Lung (tissue), 17 donors: ENCODE measurements at places on chromosomes 7 and 10. TPM values are rescaled to one million over a fixed set of nuclear protein-coding genes. Genes with fewer than 3 reads are reported as not detected.

CTAGE4 gene
- total RNA-seq, result 8.2 TPM

CYP51A1 gene
- 211 TPM for total RNA-seq

GSTO1 gene
- 47.2 TPM for total RNA-seq

DNA sequence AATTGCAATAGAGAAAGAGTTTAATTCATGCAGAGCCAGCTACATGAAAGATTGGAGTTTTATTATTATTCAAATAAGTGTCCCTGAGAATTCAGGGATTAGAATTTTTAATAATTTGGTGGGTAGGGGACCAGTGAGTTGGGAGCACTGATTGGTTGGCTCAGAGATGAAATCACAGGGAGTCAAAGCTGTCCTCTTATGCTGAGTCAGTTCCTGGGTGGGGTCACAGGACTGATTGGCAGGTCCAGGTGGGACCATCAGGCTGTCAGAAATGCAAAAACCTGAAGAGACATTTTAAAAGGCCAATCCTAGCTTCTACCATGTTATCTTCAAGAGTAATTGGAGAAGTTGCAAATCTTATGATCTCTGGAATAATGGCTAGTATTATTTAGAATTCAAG, 56.0 kb upstream of the KAT6B start:
- no peak for DNase-seq

DNA sequence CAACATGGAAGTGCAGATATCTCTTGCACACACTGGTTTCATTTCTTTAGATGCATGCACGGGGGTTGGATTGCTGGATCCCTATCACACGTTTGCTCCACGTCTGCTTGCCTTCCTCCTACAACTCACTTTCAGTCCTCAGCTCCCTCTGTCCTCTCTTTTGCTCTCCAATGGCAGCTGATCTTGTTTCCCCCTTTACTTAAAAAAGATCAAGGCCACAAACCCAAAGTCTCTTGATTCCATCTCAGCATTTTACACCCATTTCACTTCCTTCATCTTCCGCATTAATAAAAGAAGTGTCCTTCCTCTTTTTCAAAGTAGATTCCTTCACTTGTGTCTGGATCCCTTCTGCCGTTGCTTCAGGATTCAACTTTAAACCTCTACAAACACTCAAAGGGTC, 245.2 kb downstream of the DOCK4 start:
- DNase-seq, result no peak

DNA sequence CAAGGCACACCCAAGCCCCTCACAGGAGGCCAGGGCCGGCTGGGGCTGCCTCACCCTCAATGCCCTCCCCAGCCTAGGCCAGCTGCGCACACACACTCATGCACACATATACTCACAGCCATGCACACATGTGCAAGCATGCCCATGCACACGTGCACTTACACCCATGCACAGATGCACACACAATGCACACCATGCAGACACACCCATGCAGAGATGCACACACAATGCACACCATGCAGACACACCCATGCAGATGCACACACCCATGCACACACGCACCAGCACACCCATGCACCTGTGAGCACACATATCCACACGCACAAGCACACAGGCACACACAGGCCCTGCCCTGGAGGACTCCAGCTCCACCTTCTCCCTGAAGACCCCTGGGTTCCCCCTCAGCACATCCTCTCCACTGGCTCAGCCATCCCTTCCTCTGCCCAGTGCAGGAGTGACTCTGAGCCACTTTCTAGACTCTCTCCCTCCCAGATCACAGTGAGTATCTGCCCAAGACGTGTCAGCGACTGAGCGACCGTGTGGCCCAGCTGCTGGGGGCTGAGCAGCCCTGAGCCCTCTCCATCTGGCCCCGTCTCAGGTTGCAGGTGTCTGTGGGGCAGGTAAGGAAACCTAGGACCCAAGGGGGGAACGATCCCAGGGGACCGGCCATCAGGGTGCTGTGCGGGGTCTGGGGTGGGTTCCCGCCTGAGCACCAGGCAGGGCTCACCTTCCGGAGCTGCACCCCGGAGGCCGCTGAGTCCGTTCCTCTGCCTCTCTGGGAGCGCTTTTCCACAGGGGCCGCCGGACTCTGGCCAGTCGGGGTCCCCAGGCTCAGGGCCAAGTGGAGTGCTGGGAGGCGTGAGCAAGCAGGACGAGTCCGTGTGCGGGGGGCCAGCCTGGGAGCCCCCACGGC, 25.8 kb downstream of the AP5Z1 start:
- no peak for DNase-seq

GRCh38 chr7:155194382-155195140, 103.1 kb upstream of the INSIG1 start:
- no peak for DNase-seq

- DNase-seq, result no peak
These were observed 241.6 kb downstream of the CAMK1D start for GRCh38 chr10:12590675-12591659.

GRCh38 chr7:80235334-80235733, 100.7 kb downstream of the GNAI1 start:
- DNase-seq, result no peak

DNA sequence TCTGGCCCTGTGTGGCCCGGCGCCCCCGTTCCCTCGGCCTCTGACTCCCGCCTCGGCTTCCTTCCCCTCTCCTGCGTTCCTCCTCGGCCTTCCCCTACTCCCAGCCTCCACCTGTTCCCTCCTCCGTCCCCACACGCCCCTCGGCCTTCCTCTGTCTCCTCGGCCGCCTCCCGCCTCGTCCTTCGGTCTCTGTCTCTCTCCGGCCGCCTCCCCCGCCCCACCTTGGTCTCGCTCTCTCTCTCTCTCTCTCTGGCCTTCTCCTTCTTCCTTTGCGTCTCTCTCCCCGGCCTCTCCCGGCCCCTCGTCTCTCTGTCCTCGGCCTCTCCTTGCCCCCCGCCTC, 588 bp downstream of the GET4 start:
- no peak for DNase-seq

DNA sequence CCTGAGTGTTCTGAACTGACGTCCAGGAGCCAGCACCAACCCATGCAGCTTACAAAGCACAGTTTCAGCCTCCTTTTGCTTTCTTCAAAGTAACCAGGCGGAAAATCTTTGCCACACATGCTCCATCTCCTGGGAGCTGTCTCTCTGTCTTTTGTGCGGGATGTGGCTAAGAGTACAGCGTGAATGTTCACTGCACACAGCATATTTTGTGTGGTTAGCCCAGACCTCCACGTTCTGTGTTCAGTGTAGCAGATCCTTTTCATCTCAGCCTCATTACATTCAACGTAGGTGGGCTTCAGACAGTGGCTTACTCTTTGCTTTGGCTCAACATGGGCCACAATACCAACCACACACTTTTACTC, 200.8 kb downstream of the TNS3 start:
- DNase-seq, result peak; percentile 64

DNA sequence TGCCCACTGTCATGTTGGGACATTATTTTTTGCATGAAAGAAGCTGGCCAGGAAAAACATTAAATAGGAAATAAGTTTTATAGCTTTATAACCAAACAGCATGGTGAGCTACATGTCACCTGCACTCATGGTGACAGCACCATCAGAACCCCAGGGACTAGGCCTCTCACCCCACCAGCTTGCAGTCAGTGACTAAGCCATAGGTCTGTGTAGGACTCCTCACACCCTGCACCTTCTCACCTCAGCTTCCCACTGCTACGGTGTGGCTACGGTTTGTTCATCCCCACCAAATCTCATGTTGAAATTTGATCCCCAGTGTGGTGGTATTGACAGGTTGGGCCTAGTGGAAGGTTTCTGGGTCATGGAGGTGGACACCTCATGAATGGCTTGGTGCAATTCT, 161.3 kb upstream of the VIPR2 start:
- no peak for DNase-seq

DNA sequence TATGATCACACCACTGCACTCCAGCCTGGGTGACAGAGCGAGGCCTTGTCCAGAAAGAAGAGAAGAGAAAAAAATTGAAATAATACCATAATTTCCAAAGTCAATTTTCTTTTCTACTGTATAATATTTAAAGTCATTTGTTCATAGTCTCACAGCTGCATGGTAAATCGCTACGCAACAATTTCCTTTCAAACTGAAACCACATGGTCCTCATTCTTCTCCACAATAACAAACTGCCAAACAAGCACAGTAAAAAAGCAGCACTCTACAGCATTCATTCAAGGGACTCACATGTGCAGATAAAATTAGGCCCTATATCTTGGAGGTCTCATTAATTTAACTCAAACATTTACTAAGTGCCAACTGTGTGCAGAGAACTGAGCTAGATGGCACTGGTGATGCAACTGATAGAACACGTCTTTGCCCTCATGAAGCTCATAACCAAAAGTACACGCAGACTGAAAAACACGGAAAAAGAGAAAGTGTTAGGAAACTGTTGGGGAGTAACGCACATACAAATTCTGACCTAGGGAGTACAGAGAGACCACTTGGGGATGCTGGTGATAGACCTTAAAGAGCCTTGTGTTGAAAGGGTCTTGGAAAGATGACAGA, 68.4 kb upstream of the SRRM3 start:
- no peak for DNase-seq

DNA sequence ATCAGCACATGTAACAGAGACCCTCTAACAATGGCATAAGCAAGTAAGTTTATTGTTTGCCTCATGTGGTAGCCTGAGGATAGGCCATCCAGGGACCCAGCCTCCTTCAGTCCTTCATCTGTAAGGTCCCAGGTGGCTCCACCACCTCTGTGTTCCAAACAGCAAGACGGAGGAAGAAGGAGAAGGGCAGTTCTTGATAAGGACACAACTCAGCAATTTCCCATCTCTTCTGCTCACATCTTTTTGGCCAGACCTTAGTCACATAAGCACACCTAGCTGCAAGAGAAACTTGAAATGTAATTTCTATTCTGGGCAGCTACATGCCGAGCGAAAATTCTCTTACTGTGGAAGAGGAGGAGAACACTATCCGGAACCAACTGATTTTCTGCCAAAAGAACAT, 33.9 kb downstream of the DCLRE1A start:
- no peak for DNase-seq

- DNase-seq, result no peak
These were observed 172.7 kb upstream of the HPS1 start for GRCh38 chr10:98619446-98619845.

- DNase-seq, result no peak
These were observed 22.3 kb downstream of the COX15 start for GRCh38 chr10:99709480-99710229.

GRCh38 chr7:36951257-36951697, 227.0 kb upstream of the AOAH start:
- no peak for DNase-seq

- DNase-seq, result no peak
These were observed 138.1 kb upstream of the CHST15 start for GRCh38 chr10:124231168-124232155.

GRCh38 chr7:25444991-25445390, 216.7 kb upstream of the NPVF start:
- no peak for DNase-seq

DNA sequence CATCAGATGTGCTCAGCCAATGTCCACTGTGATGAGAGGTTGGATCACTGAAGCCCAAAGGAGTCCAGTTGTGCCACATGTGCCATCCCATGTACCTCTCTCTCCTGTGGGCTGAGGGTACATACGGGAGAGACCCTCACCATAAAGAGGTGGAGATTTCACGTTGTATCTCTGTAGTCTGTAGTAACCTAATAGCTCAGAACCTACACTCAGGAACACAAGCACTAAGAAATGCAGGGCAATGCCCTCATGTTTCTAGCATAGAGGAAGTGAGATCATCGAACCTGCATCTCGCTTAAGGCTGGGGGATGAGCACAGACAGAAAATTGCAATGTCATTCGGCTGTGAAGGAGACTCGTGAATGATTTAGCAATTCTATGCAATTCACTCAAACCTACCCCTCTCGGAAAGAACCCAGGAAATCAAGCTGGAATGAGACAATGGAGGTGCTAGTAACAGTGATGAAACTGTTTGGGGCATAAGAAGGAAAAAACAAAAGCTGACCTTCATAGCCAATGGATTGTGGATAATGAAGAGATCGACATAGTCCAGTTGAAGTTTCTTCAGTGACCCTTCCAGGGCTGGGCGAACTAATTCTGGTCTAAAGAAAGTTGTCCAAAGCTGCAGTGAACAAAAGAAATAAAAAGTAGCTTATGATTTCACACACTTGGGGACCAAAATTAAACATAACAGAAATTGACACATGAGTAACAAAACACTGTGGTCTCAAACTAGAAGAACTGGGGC, 80.3 kb upstream of the UCN3 start:
- no peak for DNase-seq

- no peak for DNase-seq
These were observed 22.8 kb downstream of the PRKAG2 start for GRCh38 chr7:151853896-151854719.

GRCh38 chr10:120513307-120513796, 56.3 kb downstream of the PLPP4 start:
- DNase-seq, result no peak

GRCh38 chr10:14601872-14602725, 172.6 kb downstream of the FAM107B start:
- peak; percentile 20 for DNase-seq

DNA sequence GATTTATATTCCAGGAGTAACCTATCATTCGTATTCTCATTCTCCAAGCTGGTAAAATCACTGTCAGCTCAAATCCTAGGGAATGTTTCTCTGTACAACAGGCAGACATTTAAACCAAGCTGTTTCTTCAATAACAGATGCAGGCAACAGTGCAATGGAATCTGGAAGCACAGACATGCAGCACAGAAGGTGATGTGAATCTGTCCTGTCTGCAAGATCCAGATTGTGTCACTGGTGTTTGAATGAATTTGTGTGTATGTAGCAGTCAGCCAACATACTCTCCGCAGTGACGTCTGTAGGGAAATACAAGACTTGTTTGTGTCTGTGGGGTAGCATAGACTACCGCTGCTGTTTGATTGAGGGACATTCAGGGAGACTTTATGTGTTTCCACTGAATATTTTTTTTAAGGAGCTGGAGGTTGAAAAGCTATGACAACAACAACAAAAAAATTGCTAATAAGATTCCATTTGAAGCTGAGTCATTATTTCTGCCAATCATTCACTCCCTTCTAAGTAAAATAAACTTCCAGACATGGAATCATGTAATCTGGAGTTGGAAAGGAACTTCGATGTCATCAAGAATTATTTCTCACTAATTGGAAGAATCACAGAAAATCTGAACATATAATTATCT, 122.9 kb upstream of the MYO3A start:
- DNase-seq, result no peak

GRCh38 chr10:85638797-85639196, 727.8 kb downstream of the GRID1 start:
- no peak for DNase-seq
